ENCODE measurements at places on chromosomes 5 and 9.

GRCh38 chr5:101278011-101278687 lies 375.1 kb upstream of the ST8SIA4 start:
- DNase-seq: no peak

- no peak for DNase-seq
These were observed 42.1 kb upstream of the EEIG1 start for GRCh38 chr9:128022886-128023285.

DNA sequence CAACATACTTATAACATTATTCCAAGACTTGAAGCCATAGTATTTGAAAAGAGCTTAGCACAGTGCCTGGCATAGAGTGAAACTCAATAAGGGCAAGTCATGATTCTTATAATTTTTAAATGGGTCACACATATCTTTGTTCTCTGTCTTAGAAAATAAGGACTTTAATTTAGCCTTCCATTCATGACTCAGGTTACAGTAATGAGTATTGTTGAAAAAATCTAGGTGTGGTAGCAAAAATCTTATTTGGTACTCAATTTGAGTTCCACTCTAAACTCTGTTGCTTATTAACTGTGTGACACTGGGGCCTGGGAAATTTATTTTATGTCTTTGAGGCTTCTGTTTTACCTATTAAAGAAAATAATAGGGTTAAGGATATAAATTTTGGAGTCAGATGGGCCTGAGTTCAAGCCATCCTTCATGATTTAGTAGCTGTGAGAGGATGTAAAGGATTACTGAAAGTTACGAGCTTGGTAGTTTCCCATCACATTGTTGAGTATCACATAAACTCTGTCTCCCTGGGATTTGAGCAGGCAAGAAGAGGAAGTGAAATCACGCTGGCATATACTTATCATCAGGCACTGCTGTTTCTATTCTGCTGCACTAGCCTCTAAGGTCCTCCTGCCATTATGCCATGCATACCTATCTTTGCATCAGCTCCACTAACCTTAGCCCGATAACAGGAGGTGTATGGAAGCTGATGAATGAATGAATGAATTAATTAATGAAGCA lies 1.5 kb downstream of the SPINK9 start:
- DNase-seq: no peak

DNA sequence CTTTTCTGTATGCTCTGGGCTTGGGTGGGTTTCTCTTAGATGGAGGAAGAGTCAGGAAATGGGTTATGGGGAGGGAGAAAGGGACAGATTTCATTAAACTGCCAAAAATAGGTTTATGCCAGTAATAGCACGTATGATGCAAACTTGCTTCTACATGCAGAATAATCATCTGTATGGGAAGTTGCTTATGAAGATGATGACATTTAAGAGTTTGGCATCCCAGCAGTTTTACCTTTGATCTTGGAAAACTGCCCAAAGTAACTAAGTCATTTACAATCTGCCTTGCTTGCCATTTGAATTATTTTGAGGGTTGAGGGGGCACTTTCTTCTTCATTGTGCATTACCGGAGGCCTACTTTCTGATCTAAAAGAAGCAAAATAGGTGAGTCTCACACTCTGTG lies 282.9 kb upstream of the ANKRD55 start:
- DNase-seq: no peak
